ENCODE measurements at places on chromosomes 7 and 10.
A peak's percentile ranks its signal among the peaks of the same experiment; 100 is the strongest.

- no peak for DNase-seq
Measured at GRCh38 chr7:95766657-95767056, 5.7 kb upstream of the DYNC1I1 start.

GRCh38 chr7:127927348-127927696, 103.9 kb downstream of the LRRC4 start:
- peak; percentile 12 for DNase-seq

- DNase-seq: peak; percentile 67
Measured at GRCh38 chr10:132572545-132572937, 35.0 kb downstream of the INPP5A start.

DNA sequence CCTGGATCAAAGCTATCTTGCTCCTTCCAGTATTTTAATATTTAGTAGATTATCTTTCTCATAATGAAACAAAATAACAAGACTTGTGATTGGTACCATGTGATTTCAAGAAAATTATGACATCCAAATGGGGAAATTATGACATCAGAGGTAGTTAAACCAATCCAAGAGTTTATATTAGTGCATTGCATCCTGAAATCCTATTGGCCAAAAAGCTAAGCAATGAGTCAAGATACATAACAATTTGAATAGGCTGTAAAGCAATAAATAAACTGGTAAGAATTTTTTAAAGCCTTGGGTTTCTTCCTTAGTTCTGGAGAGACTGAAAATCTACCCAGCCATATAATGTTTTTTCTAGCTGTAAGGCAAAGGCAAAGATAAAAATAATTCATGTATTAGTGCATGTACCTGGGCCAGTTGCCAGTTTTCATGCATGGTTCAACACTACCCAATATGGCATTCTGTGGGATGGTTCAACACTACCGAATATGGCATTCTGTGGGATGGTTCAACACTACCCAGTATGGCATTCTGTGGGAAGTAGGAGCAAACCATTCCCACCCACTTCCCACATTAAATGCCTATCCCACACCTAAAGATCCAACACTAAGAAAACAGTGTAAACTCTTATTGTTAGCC, at the start of gene RNF148:
RNF148 (minus strand) TSS at position 51 of the 639 bp plus-strand sequence. CDS start 172 bp downstream, outside the sequence.
- DNase-seq: no peak

- DNase-seq: no peak
Measured at GRCh38 chr10:60419249-60419648, 29.6 kb upstream of the ANK3 start.

- DNase-seq: no peak
Measured at GRCh38 chr10:80772596-80772995, 234.9 kb downstream of the SH2D4B start.

DNA sequence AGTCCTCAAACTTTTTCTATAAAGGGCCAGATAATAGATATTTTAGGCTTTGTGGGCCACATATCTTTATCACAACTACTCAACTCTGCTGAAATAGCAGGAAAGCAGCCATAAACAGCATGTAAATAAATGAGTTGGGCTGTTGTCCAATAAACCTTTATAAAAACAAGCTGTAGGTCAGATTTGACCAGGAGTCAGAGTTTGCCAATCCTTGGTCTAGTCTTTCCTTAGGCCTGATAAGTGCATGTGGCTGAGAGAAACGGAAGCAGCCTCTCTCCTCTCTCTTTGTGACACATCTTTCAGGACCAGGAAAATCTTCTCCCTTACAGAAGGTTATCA, 724.5 kb downstream of the GRID1 start:
- no peak for DNase-seq

DNA sequence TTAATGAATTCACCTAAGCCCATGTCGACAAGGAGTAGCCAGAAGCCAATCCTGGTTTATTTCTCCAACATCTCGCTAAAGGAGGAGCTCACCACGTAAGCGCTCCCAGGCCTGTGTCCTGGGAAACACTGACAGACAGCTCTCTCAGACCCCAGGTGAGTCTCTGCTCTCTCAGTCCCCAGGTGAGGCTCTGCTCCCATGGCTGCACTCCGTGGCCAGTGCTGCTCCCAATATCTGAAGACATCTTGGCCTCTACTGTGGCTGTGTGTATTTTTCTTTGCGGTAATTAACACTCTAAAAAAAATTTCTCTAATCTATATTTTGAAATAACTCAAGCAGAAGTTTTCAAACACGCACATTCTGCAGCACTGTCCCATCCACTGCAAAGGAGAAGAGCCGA, 564.5 kb downstream of the PTPRN2 start:
- DNase-seq: no peak

DNA sequence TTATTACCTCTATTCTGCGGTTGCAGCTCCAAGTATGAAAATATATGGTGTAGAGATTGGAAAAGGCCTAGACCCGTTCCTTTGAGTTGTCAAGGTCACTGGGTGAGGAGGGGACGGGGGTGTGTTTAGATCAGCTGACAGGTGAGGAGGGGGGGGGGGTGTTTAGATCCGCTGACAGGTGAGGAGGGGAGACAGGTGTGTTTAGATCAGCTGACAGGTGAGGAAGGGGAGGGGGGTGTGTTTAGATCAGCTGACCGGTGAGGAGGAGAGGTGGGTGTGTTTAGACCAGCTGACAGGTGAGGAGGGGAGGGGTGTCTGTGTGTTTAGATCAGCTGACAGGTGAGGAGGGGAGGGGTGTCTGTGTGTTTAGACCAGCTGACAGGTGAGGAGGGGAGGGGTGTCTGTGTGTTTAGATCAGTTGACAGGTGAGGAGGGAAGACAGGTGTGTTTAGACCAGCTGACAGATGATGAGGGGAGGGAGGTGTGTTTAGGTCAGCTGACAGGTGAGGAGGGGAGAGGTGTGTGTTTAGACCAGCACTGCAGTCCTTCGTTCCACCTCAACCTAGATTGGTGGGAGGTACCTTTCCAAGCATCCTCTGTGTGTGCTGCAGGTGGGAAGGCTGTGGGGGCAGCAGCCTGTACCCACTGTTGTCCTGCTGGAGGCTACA, 655.0 kb upstream of the ADARB2 start:
- DNase-seq: peak; percentile 4

DNA sequence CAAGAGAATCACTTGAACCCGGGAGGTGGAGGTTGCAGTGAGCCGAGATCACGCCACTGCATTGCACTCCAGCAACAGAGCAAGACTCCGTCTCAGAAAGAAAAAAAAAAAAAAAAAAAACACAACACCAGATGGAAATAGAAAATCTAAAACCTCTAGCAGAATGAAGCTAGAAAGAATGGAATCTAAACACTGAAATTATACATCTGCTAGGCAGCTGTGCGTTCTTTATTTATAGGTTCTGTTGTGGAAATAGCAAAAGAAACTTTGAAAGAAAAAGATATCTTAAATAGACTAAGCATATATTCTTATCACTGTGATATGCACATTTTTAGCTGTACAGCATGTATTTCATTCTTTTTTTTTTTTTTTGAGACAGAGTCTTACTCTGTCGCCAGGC, 17.1 kb downstream of the BMPR1A start:
- DNase-seq: no peak

DNA sequence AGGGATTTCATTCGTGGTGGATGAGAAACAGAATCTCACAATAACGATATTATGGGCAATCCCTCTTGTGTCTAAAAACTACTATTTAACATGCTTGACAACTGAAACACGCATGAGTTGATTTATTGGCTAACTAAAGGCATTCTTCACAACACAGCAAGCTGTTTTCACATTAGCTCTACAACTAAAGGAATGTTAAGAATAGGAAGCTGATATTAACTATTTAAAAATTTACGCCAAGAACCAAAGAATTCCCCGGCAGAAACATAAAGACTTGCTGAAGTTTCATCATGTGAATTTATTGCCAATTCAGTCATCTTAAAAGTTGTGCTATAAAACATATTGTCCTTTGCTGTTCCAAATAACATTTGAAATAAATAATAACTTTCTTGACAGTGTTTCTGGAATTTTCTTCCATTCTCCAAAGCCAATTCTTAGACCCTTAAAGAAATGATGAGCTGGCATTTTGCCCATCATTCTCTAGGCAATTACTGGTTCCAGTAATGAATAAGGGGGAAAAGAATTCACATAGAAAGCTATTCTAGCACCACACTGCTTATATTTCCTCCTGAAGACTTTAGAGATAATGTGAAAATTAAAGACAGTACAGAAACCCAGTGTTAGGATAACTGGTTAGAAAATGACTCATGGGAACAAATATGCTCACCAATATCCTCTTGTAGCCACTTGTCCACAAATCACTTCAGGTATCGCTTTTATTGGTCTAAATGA, 233.1 kb downstream of the PARD3 start:
- no peak for DNase-seq

GRCh38 chr7:106332201-106332600, 47.4 kb upstream of the NAMPT start:
- DNase-seq: no peak

DNA sequence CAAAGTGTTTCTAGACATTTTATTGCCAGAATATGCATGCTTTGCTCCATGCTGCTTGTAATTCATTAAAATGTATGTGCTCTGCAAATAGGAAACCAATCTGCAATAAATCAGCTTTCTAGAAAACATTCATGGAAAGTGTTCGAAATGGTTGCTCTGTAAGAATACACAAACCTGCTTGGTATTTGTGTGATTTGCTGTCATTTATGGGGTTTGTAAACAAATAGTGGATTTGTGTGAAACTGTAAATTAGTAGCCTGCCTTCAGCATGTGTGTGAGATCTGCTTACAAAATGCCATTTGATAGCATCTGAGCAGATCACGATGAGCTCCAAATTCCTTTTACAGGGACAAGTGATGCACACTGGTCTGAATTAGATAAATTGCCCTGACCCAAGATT, 219.0 kb upstream of the CSTF2T start:
- DNase-seq: no peak

- DNase-seq: no peak
Measured at GRCh38 chr7:11228515-11228914, 254.8 kb downstream of the PHF14 start.

GRCh38 chr10:5199398-5199797, 2.8 kb downstream of the AKR1C4 start:
- DNase-seq: no peak

DNA sequence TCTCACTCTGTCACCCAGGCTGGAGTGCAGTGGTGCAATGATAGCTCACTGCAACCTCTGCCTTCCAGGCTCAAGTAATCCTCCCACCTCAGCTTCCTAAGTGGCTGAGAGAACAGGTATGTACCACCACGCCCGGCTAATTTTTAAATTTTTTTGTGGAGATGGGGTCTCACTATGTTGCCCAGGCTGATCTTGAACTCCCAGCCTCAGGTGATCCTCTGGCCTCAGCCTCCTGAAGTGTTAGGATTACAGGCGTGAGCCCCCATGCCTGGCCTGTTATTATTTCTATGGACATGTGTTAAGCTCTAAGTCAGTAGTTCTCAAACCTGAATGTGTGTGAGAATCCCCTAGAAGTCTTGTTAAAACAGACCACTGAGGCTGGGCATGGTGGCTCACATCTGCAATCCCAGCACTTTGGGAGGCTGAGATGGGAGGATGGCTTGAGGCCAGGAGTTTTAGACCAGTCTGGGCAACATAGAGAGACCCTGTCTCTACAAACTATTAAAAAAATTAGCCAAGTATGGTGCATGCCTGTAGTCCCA, 24.5 kb downstream of the TMEM270 start:
- DNase-seq: no peak

DNA sequence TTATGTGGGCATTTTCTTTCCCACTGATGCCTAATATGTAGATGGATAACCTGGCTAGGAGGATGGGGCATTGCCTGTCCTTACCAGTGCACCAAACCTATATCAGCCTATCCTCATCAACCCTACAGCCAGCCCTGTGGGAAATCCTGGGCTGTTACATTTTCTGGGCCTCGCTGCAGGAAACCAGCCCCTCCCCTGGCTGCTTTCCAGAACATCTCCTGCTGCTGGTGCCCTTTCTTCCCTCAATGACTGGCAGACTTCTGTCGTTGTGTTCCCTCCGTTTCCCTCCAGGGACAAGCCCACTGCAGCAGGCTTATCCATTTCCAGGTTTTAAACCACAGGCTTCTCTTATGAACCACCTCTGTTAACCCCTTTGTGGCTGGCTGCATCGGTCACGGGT, 486.1 kb upstream of the COBL start:
- no peak for DNase-seq

- DNase-seq: no peak
Measured at GRCh38 chr7:35030848-35031247, 6.4 kb downstream of the DPY19L1 start.

DNA sequence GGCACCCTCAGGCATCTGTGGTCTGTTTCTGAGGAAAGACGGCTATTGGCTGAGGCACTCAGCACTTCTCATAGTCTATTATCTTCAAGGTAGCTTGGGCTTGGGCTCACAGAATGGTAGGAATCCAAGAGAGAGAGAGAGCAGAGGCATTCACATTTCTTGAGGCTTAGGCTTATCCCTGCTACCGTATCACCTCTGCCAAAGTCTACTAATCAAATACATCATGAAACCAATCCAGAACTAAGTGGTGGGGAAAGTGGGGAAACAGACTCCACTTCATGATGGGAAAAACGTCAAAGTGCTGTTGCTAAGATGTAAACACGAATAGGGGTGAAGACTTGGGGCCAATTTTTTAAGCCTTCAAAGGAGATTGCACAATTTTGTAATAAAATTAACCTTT, 271.1 kb upstream of the SEMA3D start:
- no peak for DNase-seq

- no peak for DNase-seq
Measured at GRCh38 chr7:88576720-88577119, 182.8 kb upstream of the ZNF804B start.

- DNase-seq: no peak
Measured at GRCh38 chr7:95996174-95996573, 223.8 kb downstream of the DYNC1I1 start.

DNA sequence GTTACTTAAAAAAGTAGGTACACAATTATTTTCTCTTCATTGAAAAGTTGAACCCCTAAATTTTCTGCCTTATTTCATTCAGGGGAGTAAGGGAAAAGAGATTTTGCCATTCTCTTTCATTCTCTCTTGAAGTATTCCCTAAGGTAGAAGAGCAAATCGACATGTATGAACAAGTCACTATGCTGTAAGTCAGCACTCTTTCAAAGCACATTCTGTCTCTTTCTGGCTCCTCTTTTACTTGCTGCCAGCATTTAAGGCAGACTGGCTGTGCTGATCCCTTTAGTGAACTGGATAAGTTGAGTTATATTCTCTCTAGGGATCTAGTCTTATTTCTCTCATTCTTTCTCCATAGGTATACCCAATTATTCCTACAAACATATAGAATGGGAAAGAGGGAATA, 222.3 kb upstream of the ZWINT start:
- no peak for DNase-seq

DNA sequence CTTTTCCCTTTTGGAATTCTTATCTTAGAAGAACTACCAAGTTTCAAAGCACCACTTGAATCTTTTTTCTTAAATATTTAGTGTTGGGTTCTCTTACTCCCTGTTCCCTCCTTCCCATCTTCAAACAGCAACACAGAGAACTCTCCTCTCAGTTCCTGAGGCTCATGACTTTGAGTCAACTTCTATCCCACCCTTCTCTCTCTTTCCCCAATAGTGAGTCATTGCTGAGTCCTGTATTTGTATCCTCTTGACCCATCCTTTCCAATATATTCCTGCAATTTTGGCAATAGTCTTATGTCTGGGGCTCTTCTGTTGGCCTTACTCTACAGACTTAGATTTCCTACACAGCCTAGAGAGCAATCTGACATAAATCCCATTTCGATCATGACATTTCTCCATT, 20.8 kb upstream of the JCAD start:
- DNase-seq: no peak

- peak; percentile 71 for DNase-seq
Measured at GRCh38 chr10:86349474-86349873, 17.1 kb downstream of the GRID1 start.

Measured in Kasumi-1 (cell line).